ENCODE measurements at places on chromosomes 7 and 10.

DNA sequence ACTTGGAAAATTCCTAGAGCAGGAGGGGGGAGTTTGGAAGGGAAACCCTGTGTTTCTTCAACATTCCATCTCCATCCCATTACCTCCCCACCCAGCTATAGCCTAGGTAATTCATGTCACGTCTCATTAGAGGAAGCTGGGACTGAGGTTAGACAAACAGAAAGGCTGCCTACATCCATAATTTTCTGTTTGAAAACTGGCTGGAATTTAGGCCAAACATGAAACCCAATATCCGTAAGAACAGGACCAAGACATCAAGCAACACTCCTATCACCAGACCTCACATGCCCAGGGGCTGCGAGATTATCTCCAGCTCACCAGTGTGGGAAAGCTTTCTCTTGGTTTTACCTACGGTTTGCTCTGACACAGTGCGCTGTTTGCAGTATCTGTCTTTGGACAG lies 316.3 kb downstream of the FRMD4A start:
- DNase-seq = no peak

DNA sequence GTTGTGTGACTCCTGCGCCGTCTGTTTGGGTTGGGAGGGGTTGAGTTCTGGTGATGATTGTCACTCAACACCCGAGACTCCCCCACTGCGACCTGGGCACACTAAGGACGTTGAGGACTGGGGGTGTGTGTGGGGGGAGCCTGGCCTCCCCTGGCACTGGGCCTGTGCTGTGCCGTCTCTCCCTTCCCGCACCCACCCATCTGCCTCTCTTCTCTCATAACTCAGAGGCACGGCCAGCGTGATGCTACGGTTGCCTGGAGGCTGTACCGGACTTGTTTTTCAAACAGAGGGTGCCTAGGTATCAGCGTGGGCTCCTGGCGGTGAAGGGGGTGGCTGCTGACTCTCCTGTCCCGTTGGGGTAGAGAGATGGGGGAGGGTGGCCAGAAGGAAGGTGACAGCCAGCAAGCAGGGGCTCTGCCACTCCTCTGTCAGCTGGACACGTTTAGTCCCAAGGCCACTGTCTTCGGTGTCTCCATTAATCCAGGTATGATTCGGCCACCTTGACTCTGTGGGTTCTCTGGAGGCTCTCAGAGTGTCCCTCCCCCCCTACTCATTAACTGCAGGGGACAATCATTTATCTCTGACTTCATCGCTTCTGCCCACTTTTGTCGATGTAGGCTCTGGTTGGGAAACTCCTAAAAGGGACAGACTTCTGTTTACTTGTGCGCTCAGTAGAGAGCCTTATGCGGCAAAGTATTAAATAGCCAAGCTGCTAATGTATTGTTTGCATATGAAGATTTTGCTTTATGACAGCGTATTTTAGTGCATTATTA lies 56.5 kb upstream of the PFKFB3 start:
- DNase-seq = no peak

- no peak for DNase-seq
Measured at GRCh38 chr7:140018125-140019043, 44.4 kb downstream of the PARP12 start.

DNA sequence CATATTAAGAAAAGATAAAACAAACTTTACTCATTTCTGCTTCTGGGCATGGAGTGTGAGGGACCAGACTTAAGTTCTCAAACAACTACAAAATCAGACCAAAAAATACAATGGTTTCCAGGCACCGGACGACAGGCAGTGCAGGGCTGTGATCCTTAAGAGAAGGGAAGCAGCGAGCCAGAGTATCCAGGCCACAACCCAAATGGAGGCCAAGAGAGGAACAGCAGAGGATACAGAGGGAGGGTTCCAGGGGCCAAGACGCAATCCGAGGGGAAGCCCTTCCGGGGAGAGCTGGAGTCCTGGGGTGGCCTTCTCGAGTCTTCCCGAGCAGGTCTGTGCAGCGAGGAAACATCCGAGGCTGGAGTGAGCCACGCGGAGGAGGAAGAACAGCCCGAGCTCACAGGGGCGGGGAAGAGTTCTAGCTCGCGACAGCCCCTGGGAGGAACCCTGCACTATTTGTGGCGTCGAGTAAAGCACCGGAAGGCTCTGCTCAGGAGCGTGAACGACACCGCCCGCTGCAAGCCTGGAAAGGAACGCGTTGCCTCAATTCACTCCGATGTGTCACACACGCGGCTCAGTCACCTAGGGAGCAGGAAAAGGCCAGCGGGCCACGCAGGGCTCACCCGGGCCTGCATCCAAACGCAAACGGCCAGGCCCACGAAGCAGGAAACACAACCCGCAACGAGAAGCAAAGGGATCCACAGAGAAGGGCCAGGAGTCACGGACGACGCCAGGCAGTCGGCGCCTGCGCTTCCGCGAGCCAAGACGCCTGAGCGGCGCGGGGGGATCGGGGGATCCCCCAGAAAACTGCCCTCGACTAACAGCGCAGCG lies 933 bp upstream of the RNF32 start:
- DNase-seq = no peak

GRCh38 chr10:95784279-95784913 lies 28.4 kb downstream of the ENTPD1 start:
- DNase-seq = no peak

DNA sequence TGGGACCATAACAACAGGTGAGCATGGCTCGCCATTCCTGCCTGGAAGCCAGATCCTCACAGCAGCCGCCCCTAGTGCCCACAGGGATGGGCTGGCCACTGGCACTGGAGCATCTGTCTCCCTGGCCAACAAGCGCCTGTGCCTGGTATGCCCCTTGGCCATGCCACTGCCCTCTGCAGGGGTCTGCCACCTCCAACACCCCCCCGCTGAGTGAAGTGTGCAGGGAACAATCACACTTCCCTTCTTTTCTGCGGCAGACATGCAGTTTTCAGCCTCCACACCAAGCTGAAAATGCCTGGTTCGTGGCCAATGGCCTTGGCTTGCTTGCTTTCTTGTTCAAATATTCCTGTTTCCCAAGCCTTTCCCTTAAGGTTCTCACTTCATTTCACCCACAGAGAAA lies 50.7 kb downstream of the HSPA12A start:
- DNase-seq = no peak

DNA sequence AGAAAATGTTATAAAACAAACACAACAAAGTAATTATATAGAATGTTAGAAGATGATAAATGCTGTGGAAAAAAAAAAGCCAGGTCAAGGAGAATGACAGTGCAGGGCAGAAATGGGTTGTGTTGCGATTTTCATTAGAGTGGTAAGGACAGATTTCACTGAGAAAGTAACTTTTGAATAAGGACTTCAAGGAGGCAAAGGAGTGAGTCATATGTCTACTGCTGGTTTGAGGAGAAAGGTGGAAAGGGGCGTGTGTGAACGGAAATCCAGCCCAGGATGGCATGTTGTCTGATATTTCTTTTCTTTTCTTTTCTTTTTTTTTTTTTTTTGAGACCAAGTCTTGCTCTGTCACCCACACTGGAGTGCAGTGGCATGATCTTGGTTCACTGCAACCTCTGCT lies 12.3 kb upstream of the DLD start:
- no peak for DNase-seq

DNA sequence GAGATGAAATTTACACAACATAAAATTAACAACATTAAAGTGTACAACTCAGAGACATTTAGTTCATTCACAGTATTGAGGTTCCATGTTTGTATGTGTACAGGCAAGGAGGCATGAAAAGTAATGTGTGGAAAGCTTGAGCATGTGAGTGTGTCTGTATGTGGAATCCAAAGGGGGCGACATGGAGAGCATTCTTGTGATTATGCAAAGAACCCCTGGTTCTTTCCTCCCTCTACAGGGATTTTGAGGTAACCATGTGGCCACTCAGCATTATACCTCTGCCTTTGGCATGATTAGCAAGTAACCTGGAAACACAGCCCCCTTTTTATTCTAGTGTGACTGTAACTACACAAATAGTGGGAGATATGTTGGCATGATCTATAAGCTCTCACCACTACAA lies 21.0 kb downstream of the OR2F1 start:
- no peak for DNase-seq

GRCh38 chr10:69506487-69506833 lies 55.2 kb downstream of the TSPAN15 start:
- DNase-seq = no peak

DNA sequence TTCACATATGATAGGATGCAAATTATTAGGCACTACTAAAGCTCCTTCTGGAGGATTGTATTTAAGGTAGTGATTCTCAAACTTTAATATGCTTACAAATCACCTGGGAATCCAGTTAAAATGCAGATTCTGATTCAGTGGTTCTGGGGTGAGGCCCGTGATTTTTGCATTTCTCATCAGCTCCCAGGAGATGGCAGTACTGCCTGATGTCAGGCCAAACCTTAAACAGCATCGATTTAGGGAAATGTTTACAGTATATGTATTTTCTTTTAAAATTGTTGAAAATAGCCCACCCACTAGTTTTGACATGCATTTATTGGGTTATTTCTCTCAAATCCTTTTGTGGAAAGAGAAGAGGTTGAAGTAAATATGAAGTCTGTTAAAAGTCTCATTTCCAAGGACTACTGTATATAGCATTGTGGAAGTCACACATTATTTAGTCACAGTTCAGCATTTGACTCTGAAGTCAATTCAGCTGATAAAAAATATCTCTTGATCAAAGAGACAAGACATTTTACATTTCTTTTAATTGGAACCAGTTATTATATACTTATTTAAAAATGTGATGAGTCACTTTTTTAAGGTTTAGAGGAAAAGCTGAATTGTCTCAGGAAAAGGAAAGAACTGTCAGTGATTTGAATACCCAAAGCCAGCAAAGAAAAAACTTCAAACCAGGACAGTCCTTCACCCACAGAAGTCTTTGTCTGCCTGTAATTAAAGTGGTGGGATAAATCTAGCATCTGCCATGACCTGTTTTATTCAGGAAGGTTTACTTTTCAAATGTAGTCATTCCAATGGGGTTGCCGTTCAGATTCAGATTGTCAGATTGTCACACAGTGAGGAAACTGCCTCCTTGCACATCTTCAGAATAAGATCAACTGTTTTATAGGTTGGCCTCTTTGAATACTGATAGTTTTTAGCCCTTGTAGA lies 21.1 kb upstream of the HBP1 start:
- DNase-seq = peak; percentile 43

- DNase-seq = no peak
Measured at GRCh38 chr7:139771001-139771956, 6.5 kb downstream of the HIPK2 start.

DNA sequence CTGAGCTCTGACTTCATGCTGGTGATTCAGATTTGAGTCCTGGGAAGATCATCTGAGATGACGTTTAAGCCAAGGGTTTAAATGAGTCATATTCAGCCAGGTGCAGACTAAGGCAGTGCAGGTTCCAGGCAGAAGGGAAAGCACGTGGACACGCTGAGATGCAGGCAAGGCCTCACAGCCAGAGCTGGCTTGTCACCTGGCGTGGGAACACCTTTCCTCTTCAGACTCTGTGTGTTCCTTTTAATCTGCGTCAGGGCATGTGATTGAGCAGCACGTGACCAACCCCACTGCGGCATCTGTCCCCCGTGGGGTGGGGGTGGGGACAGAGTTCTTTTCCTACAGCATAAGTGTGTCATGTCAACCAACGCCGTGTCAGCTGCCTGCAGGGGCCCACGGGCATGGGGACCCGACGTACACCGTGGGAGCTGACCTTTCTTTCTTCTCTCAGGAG lies 10.7 kb upstream of the IDI2 start:
- DNase-seq = no peak

GRCh38 chr7:106092204-106092603 lies 19.9 kb downstream of the SYPL1 start:
- no peak for DNase-seq

DNA sequence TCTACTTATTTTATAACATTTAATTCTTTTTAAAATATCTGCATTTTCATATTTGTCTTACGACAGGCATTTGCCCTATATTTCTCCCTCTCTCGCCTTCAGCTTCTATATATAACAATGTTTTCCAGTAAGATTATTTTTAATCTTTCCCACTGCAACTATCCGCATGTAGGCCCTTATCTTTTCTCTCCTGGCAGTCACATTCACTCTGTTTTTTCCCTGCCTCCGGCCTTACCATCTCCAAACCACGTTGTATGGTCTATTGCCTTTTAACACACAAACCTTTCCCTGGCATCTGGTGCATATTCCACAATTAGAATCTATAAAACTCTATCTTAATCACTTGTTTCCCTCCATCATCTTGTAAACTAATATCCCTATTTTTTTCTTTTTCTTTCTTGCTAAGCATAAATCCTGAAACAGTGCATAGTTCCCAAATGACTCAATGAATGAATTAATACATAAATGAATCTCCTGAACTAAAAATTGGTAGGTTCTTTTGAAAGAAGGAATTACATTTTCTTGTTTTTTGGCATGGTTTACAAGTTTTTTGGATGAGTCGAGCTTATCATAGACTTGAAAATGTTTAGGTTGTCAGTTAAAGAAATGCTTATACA lies 173.2 kb downstream of the SEMA3A start:
- DNase-seq = no peak

DNA sequence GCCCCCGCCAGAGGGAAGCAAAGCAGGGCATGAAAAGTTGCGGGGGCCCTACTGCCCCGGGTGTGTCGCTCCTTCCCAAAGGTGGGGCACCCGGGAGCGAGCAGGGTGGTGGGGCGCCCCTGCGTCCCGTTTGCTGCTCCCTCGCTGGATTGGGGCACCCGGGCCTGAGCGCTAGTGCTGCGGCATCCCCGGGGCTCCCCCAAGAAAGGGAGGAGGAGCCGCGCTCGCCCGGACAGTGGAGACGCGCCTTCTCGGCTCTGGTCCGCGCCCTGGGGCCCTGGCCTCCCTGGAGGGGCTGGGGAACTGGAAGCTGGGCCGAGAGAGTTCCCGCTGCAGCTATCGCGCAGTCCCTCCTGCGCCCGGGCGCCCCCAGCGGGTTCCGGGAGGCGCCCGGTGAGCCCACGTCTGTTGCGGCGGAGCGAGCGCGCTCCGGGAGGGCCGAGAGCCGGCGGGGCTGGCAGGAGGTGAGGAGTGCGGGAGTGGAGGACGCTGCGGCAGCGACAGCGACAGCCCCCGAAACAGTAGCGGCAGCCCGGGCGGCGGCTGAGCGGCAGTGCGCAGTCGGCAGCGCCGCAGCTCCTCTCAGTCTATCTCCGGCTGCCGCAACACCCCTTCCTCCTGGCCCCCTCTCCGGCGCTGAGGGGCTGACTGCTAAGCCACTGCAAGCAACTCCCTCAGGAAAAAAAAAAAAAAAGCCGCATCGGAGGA lies 504 bp upstream of the BMPER start:
- DNase-seq = peak; percentile 51

DNA sequence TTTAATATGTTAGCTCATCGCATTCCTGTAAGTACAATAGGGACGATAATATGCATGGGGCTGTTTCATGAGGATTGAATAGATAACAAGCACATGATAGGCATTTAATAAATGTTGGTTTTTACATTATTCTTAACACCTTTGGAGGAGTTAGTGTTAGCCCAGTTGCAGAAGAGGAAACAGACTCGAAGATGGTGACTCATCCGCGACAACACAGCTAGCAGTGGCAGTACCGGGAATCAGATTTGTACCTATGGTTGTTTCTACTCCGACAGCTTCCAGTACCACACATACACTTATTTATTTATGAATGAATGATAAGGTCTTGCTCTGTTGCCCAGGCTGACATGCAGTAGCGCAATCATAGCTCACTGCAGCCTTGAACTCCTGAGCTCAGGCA lies 2.9 kb downstream of the LRMDA start:
- no peak for DNase-seq
